Stimulated activated CD4-positive, alpha-beta T cell treated with anti-CD3 and anti-CD28 coated beads, Interleukin-15, amount 100 ng/mL, for 24 hours (primary cell): ENCODE measurements at places on chromosomes 7 and 10.

DNA sequence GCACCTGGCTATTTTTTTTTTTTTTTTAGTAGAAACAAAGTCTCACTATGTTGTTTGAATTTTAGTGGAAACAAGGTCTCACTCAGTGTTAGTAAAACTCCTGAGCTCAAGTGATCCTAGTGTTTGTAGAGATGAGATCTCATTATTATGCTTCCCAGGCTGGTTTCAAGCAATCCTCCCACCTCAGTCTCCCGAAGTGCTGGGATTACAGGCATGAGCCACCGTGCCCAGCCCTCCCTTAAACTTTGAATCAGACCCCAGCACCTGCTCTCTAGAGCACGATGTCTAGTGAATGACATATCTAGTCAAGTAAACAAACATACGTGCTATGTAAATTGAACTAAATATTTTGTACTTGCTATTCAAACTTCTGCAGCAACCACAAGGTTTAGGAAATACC lies 105.6 kb upstream of the MYO3A start:
- no peak for DNase-seq

- no peak for DNase-seq
These were observed 142.1 kb upstream of the EEPD1 start for GRCh38 chr7:36010656-36011587.

DNA sequence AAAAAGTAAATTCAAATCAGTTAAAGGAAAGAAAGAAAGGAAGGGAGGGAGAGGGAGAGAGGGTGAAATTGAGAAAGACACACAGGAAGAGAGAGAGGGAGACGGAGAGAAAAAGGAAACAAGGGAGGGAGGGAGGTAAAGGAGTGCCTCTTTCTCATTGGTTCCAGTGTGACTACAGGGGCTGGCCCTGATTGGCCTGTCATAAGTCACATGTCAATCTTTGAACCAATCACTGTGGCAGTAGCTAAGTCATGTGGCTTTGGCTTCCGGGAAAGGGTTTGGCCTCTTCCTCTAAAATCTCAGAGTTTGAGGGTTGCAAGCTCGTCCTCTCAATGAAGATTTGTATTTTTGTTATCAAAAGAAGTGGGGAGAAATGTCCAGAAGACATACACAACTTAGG lies 150.2 kb downstream of the RAB11FIP2 start:
- DNase-seq = no peak

- DNase-seq = no peak
These were observed 109.6 kb downstream of the NKX6-2 start for GRCh38 chr10:132676193-132676891.

GRCh38 chr10:132985546-132985900 lies 43.2 kb upstream of the CFAP46 start:
- DNase-seq = no peak

DNA sequence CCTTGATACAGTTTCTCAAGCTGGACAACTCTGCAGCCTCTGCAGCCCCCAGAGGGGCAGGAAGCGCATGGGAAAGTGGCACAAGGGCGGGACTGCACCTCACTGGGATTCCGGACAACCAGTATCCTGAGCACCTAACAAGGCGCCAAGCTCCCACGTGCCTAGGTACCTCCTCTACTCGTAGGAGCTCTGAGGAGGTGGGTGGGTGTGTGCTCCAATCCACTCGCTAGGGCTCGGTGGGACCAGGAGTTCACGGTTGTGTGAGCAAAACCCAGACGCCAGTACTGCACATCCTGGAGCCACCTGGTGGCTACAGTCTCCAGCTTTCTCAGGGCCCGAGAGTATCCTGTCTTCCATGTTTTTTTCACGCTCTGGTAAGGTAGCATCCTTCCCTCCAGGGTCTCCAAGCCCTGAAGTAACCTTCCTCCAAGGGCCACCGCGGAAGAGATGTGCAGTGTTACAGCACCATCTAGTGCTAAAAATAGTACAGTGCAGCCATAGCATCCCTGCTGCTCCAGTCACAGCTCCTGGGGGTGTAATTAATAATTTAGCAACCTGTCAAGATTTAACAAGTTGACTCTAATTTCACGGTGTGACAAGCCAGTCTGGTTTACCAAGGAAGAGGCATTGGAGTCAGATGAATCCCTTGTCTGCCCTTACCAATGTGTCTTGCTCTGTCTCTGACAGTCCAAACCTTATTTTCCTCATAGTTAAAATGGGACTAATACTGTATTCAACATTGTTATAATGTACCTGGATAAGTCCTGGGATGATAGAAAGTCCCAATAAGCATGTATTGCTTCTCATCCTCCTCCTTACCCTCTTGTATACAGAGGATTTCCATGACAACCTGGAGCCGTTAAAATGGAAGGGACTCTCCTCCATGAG lies 70.4 kb downstream of the HERPUD2 start:
- peak; percentile 43 for DNase-seq

DNA sequence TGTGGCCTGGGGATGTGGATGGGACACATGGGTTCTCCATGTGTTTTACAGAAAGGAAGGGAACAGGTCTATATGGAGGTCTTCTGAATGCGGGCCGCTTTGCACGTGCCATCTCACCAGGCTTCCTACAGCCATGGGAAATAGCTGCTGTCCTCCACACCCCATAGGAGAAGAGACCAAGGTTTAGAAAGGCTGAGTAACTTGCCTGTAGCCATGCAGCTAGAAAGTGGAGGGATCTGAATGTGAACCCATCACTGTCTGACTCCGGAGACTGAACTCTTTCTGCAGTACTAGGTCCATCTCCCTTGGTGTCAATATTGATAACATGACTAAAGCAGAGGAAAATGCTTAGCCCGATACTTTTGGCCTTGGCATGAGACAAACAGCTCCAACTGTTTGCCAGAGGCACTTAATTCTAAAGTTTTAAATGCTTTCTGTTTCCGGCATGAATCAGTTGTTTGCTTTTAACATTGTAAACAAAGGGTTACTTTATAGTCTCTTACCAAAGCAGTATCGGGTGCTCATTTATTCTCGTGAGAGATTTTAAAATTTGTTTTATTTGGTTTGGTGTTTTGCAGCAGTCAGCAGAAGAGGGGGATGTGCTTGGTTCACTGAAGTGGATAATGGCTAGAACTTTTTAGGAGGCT lies 64.8 kb upstream of the LOXL4 start:
- DNase-seq = no peak

DNA sequence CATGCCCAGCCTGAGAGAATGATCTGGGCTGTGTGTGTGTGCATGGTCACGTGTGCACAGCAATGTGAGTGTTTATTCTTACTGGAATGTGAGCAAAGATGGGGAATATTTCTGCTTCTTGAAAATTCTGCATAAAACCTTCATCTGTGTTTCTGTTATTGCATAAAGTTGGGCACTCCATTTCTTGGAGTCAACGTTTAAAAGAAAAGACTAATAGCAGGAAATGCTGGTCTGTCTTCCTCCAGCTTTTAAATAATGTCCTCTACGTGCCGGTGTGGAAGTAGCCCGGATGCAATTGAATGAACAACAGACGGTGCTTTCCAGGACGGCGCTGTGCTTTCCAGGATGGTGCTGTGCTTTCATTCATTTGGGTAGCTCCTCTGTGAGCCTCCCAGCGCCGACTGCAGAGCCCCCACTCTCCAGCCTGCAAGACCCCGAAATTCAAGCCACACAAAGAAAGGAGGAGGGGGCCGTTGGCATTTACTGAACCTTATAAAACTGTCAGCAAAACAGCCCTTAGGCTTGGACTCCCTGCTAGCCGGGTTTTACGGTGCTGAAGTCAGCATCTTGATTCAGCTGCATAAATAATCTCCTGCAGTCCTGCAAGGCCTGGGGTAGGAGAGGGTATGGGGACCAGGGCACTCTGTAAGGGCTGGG lies 158.2 kb upstream of the PRKCQ start:
- DNase-seq = no peak

- no peak for DNase-seq
These were observed 77.5 kb upstream of the MEOX2 start for GRCh38 chr7:15764010-15764409.

DNA sequence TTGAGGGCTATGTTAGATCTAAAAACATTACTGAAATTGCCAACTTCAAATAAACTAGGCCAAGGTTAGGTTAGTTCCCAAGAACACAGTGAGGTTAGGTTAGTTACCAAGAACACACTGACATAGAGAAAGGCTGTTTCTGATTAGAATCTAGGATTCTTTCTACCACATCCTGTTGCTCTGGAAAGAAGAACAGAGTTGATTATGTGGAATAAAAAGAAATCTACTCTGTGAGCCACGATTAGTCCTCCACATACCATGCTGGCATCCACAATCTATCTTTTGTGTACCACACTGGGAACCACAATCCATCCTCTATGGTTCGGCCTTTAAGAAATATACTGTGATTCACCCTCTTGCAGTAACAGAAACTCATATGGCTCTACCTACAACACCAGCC lies 91.4 kb downstream of the LRRTM3 start:
- DNase-seq = no peak

GRCh38 chr7:44333911-44334733 lies 8.7 kb upstream of the CAMK2B start:
- DNase-seq = no peak

DNA sequence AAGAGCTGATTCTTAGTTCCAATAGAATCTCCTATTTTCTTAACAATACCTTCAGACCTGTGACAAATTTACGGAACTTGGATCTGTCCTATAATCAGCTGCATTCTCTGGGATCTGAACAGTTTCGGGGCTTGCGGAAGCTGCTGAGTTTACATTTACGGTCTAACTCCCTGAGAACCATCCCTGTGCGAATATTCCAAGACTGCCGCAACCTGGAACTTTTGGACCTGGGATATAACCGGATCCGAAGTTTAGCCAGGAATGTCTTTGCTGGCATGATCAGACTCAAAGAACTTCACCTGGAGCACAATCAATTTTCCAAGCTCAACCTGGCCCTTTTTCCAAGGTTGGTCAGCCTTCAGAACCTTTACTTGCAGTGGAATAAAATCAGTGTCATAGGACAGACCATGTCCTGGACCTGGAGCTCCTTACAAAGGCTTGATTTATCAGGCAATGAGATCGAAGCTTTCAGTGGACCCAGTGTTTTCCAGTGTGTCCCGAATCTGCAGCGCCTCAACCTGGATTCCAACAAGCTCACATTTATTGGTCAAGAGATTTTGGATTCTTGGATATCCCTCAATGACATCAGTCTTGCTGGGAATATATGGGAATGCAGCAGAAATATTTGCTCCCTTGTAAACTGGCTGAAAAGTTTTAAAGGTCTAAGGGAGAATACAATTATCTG lies 1.6 kb downstream of the LRRTM3 start:
- no peak for DNase-seq

- DNase-seq = no peak
These were observed 361.0 kb upstream of the NFE2L3 start for GRCh38 chr7:25790963-25791362.

DNA sequence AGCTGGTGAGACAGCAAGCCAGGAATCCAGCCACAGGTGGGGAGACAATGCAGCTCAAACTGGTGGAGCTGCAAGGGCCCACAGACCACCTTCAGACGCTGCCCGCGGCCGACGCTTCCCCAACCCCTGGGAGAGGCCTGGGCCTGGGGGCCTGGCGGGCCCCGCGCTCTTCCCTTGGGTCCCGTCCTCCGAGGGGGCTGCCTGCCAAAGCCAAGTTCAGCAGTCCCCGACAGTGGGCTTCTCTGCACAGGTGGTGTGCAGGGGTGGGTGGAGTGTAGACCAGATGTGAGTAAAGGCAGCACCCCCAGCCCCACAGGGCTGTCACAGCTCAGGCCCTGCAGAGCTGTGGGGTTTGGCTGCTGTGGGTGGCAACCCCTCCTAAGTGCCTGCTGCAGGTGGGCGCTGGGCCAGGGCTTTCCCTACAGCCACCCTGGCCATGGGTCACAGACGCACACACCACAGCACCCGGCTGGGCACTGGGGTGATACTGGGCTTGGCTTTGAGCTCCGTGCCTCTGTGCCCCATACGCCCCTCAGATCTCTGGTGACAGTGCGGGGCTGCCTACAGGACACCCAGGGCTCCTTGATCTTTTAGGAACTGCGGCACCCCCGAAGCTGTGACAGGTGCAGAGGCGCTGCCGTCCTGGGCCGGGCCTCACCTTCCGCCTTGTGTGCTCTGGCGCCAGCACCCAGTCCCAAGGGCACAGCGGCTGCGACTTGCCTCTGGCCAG lies 20.5 kb downstream of the BNIP3 start:
- DNase-seq = no peak

GRCh38 chr10:33635967-33636515 lies 301.6 kb upstream of the NRP1 start:
- DNase-seq = no peak

DNA sequence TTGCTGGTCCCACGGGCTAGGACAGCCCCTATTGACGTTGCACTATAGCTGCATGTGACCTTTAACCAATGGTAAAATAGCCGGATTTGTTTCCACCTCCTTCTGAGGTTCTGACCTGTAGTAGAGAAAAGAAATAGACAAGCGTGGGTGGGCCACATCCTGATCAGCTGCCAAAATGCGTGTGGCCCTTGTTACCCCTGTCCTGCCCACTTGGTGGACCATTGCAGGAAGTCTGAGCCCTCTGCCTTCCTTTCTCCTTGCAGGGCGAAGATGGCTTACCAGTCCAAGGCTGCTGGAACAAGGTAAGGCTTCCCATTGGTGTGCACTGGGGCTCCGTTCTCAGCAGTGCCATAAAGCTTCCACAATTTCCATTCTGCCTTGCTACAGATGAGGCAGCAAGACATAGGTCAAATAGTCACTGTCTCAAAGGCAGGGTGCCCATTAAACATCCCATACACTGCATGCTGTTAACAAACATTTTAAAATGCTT lies 95.9 kb upstream of the MACROH2A2 start:
- DNase-seq = no peak

- DNase-seq = no peak
These were observed 28.4 kb upstream of the OPALIN start for GRCh38 chr10:96387161-96387560.

GRCh38 chr7:66571568-66571967 lies 57.1 kb upstream of the KCTD7 start:
- no peak for DNase-seq

DNA sequence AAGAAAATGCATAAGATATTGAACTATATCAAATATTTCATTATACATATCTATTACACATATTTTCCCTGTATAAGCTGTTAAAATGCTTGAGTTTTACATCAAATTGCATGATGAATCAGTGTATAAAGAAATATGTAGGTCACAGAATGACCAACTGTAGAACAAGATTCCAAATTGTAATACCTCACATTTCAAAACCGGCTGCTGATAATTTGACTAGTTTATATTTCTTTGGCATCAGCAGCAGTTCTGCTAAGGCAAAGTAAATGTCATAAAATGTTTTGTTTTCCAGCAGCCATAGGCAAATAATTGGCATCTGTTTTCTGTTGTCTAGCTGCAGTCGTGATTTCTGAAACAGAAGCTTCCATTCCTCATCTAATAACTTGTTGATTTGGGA lies 633.9 kb downstream of the ARL4A start:
- DNase-seq = no peak

- DNase-seq = no peak
These were observed 56.2 kb downstream of the AOAH start for GRCh38 chr7:36668080-36668479.

DNA sequence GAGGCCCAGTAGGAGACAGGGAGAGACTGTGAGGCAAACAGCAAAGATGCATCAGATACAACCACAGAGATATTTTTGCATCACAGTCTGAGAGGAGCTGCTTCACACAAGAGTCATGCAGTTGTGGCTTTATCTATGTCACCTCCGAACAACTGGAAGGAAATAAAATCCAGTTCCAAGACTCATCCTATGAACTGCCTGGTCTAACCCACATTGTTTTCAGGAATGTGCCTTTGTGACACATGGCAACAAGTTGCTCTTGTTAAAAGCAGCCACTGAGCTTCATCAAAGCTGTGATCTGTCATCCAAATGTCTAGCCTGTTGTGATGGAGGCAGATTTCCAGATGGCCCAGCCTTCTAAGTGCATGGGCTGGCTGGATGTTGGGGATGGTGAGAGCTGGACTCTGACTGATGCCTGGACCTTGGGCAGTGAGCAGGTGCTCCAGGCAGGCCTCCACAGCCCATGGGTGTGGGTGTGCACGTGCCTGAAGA lies 255.0 kb downstream of the BMPER start:
- DNase-seq = no peak
